ENCODE measurements at places on chromosomes 11 and 22.

GRCh38 chr22:46801826-46802607, 39.6 kb downstream of the TBC1D22A start:
- no peak for DNase-seq

DNA sequence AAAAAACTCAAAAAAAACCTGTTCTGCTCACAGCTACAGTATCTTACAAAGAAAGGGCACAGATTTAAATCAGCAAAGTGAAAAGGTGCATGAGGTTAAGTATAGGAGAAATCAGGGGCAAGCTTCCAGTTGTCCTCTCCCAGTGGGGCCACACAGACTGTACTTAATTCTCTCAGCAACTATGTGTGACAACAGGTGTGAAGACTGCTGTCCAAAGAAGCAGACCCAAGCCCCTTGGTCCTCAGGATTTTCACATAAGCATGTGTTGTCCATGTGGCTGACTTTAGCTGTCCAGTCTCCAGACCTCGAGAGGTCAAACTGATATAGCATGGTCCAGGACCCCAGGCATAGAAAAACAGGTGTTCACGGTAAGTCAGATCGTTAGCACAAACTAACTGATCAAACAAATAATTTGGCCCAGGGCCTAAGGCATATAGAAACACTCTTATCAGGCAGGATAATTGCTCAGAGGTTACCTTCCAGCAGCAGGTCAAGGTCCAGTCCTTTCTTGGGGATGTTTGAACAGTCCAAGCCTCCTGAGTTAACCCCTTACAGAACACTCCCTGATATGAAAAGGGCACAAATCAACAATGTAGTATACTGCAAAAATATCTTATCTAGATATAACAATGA, 21.1 kb upstream of the CSTF3 start:
- no peak for DNase-seq

- no peak for DNase-seq
These were observed 7.9 kb downstream of the KDM2A start for GRCh38 chr11:67126986-67127385.

GRCh38 chr11:70176940-70177689, 26.0 kb upstream of the FADD start:
- DNase-seq, result peak; percentile 4

- no peak for DNase-seq
These were observed 122.2 kb downstream of the PLEKHA7 start for GRCh38 chr11:16891964-16892363.

DNA sequence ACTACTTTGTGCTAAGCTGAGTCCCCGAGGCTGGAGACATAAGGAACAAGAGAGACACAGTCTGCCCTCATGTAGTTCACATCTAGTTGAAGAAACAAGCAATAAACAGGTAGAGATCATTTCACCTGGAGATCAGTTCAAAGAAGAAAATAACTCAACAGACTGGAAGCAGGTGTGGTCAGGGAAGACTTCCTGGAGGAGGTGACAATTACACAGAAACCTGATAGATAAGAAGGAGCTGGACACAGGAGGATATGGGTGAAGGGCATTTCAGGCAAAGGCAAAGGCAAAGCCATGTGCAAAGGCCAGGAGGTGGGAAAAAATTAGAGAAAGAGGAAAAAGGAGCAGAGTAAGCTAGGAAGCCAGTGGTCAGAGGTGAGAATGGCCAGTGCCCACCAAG, 115.6 kb downstream of the MN1 start:
- no peak for DNase-seq

DNA sequence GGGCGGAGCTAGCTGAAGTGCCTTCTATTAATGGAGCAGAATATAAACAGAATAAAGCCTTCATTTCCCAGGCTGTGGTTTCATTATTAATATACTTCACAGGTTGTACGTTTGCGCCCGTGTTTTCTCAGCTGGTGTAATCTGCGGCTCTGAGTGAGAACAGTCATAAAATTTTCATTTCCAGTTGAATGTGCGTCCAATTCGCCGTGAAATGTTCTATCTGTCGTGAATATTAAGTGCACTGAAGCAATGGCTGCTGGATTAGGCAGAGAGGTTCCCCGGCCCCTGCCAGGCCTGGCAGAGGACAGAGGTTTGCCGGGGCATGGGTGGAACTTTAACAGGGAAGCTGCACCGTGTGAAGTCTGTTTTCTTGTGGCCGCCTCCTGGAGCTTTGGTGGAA, 874.4 kb downstream of the NTM start:
- DNase-seq, result no peak

DNA sequence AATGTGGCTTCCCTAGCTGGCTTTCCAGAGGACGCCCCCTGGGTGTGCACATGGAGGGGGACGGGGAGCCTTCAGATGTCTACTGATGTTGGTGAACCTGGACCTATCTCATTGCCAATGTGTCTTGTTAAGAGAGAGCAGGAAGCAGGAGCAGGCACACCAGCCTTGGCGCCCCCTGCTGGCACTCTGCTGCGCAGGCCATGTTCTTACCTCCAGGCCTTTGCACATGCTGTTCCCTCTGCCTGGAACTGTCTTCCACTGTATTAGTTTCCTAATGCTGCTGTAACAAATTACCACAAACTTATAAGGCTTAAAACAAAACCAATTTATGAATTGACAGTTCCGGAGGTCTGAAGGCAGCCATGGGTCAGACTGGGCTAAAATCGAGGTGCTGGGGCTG, 23.6 kb upstream of the MN1 start:
- DNase-seq, result no peak

GRCh38 chr11:44529895-44530412, 35.5 kb upstream of the CD82 start:
- no peak for DNase-seq

- no peak for DNase-seq
These were observed 7.9 kb upstream of the TRIM44 start for GRCh38 chr11:35654711-35655110.

GRCh38 chr22:38352436-38352835, 35.2 kb upstream of the CSNK1E start:
- no peak for DNase-seq

DNA sequence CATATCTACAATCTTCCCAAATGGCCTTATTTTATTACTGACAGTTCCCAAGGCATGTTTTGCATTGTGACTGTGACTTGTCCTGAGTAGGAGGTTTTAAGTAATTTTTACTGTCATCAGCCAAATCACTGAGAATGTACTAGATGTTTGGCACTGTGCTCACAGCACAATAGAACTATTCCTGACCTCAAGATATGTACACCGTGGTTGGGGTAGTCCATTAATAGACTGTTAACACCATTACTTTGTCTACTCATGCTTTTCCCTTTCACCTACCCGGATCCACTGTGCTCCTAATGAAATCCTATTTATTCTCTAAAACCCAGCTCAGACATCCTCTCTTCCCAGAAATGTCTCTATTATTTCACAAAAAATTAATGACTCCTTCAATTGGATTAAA, 168.7 kb upstream of the TENM4 start:
- no peak for DNase-seq

DNA sequence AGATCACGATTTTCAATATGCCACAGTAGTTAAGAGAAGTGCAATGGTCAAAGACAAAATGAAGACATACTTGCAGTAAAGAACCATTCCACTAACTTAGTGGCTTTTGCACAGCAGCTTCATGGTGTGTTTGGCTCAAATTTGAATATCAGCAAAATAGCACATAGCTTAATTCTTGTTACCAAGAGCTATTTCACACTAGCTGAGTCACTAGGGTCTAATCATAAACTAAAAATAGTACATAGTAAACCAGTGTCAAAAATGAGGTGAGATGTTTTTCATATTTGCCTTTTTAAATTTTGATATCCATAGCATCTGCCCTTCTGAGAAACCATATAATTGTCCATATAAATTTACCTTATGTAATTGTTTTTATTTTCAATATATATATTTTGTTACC, 325.0 kb upstream of the LUZP2 start:
- no peak for DNase-seq

- DNase-seq, result no peak
These were observed 712 bp downstream of the IL2RB start for GRCh38 chr22:37148742-37149665.

DNA sequence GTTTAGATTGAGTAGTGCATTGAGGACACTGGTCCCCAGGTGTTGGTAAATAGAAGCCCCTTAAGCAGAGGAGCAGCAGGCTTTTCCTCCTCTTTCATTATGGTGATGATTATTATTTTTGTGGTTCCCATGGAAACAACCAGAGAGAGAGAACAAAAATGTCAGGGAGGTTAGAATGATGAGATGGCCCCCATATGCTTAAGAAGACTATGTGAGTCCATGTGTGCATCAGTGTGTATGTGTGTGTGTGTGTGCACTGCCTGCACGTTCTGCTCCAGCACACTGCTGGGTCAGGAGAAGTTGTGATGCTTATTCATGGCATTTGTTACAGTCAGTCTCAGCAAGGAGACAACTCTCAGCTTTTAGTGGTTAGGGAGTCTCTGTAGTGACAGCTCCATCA, 724.2 kb downstream of the NTM start:
- DNase-seq, result no peak

DNA sequence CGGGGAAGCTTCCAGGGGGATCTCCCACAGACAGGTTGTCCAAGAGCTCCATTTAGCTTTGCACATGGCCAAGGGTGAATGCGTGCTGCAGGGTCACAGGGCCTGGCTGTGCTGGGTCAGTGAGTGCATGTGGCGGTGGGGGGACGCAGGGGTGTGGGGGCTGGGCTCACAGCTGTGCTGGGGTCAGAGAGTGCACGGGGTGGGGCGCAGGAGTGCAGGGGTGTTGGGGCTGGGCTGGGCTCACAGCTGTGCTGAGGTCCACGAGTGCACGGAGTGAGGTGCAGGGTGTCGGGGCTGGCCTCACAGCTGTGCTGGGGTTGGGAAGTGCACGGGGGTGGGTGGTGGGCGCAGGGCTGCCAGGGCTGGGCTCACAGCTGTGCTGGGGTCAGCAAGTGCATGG, 557.7 kb downstream of the BRD1 start:
- no peak for DNase-seq

- no peak for DNase-seq
These were observed 11.2 kb downstream of the PNPLA5 start for GRCh38 chr22:43880541-43880991.

- no peak for DNase-seq
These were observed 2.7 kb upstream of the LDHAL6A start for GRCh38 chr11:18452927-18453326.

GRCh38 chr22:29230972-29231875, 25.5 kb downstream of the EMID1 start:
- DNase-seq, result no peak

DNA sequence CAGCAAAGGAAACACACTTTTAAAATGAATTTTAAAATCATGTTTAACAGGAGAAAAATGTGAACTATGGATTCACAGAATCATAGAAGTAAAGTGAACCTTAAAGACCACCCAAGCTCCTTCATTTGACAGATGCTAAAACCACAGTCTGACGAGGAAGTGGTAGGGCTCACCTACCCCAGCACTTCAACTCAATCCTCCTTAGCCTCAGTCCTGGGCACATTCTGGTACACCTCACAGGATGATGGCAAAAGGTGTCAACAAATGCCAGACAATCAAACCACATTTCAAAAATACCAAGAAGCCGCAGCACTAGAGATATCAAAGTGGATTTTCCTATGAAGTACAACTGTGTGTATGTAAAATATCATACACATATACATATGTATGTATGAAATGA, 43.1 kb downstream of the PITPNB start:
- DNase-seq, result no peak

GRCh38 chr22:33584152-33584551, 336.1 kb downstream of the LARGE1 start:
- no peak for DNase-seq

GRCh38 chr11:48148749-48149148, 67.9 kb upstream of the OR4B1 start:
- no peak for DNase-seq

DNA sequence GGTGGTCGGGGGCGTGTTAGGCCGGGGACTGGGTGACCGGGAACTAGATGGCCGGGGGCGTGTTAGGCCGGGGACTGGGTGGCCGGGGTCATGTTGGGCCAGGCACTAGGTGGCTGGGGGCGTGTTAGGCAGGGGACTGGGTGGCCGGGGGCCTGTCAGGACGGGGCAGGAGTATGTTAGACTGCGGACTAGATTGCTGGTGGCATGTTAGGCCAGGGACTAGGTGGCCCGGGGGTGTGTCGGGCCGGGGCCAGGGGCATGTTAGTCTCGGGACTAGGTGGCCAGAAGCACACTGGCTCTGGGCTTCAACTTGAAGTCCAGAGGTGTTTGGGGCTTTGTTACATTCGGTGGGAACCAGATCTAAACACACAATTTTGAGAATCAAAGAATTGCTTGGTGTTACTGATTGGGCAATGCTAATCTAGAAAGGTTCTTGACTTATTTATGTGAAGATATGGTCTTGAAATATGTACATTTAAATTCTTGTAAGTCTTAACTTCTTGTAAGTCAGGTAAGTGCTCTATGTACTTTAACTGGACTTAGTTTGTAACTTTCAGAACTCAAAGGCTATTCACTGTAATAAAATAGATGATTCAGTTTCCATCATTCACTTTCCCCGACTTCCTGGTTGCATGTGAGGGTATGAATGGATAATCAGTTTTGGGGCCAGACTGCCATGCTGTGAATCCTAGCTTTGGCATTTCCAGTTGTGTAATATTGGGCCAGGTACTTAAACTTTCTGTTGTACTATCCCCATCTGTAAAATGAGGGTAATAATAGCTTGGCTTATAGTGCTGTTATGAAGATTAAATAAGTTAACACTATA, 1.1 kb downstream of the EXT2 start:
- DNase-seq, result no peak

DNA sequence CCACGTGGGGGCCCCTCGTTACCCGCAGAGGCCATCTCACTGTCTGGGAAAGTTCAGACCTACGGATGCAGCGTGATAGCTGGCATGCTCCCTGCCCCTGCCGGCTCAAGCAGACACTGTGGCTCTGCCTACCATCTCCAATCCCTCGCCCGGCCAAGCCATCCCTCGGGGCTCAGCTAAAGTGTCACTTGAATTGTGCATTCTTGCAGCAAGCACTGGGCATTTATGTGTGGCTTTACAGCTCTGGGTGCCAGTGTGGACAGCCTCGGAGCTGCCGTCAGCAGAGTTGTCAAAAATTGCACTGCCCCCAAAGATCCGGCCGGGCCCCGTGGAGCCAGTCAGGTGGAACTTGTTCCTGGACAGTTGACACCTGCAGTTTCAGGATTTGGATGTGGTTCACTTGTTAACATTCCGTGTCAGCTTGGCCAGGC, 75.0 kb upstream of the FGF3 start:
- DNase-seq, result no peak

DNA sequence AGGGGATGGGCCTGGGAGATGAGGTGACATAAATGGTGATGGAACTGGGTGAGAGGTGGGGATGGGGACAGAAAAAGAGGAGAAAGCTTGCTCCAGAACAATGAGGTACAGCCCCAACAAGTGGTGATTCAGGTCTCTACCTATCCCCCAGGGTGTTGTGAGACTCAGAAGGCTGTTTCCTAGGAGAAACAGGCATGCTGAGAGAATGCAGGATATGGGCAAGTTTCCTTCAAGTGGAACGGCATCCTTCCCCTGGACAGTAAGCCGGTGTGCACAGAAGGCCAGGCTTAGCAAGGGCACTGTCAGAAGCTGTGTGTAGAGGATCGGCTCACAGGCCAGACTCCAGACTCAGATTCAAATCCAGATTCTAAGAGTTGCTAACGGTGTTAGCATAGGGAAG, 34.1 kb upstream of the CRTAM start:
- DNase-seq, result no peak
